ENCODE measurements at places on chromosomes 11 and 22.

DNA sequence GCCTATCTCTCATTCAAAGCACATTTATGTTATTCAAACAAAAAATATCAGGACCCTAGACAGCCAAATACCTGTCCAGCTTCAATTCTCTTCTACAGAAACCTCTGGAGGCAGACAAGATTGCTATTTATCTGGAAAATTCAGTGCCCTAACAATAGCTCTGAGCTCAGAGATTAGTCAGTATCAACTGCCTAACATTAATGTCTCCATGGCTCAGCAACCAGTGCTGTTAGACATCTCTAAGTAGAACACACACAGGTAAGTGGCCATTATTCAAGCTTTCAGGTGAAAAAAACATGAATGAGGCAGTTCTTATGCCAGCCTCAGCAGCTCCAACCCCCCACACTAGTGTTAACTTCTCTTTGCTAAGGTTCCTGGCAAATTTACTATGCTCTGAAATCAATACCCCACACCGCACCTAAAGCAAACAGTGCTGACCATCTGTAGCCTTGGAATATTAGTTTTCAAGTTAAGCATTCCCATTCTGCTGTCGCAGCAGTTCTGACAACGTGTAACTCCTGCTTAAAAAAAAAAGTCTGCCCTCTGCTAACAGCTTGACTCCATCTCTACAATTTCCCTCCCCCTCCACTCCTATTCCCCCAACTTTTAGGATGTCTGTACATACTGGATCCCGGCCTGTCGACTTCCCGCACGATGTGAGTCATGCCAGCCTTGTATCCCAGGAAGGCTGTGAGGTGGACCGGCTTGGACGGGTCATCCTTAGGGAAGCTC, 1.5 kb downstream of the RPL3 start:
- no peak for ATAC-seq

DNA sequence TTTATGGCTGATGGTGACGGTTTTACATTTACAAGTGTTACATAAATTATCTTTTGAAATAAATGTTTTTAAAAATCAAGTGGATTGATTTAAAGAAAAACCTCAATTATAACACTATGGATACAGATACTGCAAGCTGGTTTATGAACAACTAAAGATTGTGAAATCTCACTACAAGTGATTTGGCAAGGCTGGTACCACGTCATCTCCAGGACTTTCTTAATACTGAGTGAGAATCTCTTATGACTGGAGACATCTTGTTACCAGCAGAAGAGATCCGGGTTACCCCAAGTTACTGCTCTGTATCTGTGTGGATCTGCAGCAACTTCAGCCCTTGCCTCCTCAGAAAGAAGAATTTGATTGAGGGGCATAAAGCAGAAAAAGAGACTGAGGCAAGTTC, 452.9 kb downstream of the MN1 start:
- no peak for ATAC-seq

DNA sequence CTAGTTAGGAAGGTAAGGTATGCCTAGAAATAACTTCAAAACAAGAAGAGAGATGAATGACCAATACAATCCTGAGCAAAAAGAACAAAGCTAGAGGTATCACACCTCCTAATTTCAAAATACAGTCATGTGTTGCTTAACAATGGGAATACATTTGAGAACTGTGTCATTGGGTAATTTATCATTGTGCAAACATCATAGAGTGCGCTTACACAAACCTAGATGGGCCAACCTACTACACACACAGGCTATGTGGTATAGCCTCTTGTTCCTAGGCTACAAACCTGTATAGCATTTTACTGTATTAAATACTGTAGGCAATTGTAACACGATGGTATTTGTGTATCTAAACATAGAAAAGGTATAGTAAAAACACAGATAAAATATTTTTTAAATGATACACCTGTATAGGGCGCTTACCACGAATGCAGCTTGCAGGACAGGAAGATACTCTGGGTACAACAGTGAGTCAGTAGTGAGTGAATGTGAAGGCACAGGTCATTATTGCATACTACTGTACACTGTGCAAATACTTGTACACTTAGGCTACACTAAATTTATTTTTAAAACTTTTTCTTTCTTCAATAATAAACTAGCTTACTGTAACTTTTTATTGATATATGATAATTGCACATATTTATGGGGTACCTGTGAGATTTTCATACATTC, 48.2 kb downstream of the STK33 start:
- peak; percentile 86 for ATAC-seq

GRCh38 chr11:16179676-16180075, 176.7 kb downstream of the SOX6 start:
- ATAC-seq: no peak

- no peak for ATAC-seq
These were observed 97.6 kb downstream of the SWAP70 start for GRCh38 chr11:9761441-9761945.

GRCh38 chr11:115188188-115188897, 315.9 kb downstream of the CADM1 start:
- ATAC-seq: no peak

DNA sequence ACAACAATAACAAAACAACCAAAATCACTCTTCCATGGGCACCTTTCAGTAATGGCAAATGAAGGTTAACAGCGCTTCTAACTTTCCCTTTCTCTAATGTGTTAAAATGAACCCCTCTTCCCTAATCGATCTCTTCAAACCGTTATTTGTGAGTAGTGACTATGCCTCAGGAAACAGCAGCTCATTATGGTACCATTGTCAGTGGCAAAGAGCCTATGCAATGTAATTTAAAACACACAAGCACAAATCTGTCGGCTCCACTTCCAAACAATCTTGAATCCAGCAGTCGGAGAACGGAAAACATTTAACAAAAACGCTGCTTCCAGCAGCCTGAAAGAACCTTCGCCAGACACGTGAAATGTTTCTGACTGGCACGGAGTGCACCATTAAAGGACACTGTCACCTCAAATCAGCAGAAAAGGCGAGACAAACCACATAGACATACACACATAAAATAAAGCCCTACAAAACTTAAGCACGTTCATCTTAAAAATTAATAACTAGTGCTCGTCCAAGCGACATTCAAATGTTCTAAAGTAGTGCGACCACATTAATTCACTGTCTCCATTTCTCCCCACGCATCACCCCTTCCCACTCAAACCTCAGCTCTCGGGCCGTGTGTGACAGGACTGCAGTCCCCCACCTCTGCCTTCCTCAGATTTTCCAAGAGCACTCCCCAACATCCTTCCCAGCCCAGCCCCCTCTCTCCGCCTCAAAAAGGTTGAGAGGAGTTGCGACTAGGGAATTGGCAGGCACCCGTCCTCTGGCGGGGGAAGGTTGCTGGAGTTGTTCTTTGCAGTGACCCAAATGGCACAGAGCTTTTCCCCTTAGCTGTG, 748 bp downstream of the RAB30 start:
- ATAC-seq: peak; percentile 0

GRCh38 chr22:23225724-23226496, 45.6 kb downstream of the BCR start:
- ATAC-seq: peak; percentile 88

DNA sequence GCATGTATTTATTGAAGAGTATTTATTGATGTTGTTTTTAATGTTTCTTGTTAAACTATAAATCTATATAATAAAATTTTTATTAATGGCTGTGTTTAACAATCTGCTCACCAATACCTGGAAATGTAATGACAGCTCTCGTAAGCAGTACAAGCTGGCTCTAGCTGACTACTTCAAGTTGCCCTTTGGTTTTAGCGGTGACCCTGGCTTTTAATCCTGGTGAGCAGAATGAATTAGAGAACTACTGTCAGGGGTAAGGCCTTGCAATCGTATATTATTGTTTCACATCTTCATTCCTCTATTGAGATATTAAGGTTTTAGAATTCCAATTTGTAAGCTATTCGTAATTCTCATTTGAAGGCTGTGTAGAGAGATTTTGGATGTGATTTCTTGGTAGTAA, 372.2 kb downstream of the METTL15 start:
- ATAC-seq: no peak

DNA sequence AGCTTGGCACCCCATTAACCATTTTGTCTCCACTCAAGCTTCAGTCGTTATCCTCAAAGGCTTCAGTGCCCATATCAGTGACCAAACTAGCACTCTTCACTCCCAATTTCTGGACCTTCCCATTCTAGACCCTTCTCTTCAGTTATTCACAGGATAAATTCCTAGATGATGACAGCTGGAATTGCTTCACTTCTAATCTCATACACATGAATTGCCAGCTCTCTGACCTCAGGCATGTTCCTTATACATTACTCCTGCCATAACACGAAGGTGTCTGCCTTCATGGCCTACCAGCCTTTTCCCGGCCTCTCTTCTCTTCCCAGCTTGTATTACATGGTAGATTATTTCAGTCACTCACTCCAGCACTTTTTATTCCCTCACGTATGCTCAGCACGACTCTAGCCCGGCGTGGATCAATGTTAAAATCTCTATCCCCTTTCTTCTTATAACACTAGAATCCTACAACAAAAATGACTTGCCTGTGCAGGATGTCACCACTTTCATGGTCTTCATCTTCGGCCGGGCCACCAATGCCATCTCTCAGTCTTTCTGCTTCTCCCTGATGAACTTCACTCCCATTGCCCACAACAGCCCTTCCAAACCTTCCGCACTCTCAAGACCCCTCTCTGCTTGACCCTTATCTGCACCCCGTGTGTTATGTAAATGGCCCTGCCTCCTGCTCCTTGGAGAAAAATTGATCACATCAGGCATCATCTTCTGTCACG, 36.9 kb downstream of the EIF3F start:
- no peak for ATAC-seq

DNA sequence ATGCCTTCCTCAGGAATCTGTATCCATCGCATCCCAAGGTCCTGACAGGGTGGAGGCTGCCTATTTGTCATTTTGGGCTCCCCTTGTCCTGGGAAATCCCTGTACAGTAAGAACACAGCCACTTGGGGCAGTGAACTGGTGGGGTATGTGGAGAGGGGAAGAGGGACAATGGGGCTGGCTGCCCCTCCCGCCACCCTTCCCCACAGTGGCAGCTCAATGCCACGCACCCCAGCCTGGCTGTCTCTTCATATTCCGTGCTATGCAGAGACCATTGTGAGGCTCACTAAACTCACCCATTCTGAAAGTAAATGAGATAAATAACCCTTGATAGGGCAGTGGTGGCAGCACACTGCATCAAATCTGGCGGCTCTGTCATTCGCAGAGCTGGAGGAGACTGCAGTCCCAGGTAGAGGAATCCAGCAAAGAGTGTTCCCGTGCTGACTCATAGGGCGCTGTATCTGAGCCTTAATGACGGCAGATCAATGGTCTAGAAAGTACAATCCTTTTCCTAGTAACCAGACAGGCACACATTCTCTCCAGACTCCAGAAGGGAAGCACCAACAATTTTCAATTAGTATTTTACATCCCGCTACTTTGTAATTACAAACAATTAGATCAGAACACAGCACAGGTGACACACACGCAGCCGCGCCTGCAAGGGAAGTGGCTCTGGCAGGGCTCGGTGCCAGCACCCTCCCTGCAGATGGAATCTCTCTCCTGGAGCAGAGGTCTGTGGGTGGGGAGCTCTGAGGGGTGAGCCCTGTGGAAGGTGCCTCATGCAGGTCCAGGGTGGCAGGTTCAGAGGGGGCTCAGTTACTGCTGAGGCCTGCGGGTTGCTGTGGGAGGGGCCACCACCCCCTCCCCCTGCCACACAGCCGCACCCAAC, 167.9 kb upstream of the B3GAT1 start:
- ATAC-seq: no peak

GRCh38 chr22:21695430-21696085, 29.7 kb downstream of the PPIL2 start:
- ATAC-seq: no peak

GRCh38 chr11:2726964-2727363, 27.2 kb upstream of the KCNQ1OT1 start:
- no peak for ATAC-seq

GRCh38 chr11:115170133-115170815, 333.9 kb downstream of the CADM1 start:
- ATAC-seq: no peak

GRCh38 chr11:28003615-28004014, 104.3 kb downstream of the KIF18A start:
- no peak for ATAC-seq

DNA sequence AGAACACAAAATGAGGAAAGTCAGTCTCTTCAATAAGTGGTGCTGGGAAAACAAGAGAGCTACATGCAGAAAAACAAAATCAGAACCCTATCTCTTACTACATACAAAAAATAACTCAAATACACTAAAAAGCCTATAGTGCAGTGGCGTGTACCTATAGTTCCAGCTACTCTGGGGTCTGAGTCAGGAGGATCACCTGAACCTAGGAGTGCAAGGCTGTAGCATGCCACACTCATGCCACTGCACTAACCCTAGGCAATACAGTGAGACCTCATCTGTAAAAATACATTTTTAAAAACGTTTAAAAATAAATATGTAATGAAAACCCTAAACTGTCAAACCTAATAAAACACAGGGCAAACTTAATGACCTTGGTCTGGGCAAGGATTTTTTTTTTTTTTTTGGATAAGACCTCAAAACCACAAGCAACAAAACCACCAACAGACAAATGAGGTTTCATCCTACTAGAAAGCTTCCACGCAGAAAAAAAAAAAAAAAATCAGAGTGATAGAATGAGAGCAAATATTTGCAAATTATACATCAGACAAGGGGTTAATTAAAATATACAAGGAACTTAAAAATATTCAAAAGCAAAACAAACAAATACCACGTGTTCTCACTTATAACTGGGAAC, 35.2 kb downstream of the XKR3 start:
- ATAC-seq: no peak

DNA sequence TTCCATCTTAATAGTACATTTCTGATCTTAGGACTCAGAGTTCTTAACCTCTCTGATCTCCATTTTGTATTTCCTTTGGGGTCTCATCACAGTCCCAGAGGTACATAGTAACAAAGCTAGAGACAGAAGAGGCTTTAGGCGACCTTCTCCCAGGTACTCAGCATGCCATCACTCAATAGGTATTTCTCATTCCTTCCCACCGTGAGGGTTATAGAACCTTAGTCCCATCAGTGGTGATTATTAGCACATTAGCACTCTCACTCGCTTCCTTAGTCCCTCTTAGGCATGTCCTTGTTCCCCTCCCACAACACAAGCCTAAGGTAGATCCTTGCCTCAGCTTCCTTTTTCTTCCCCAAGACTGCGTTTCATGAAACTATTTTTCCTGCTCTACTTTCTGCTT, 14.7 kb downstream of the SWAP70 start:
- no peak for ATAC-seq

- ATAC-seq: no peak
These were observed 13.5 kb upstream of the LRP5 start for GRCh38 chr11:68298659-68299516.
